ENCODE measurements at places on chromosomes 5 and 9. TPM values are rescaled to one million over a fixed set of nuclear protein-coding genes. Genes with fewer than 3 reads are reported as not detected.
A peak's percentile ranks its signal among the peaks of the same experiment; 100 is the strongest.

DNA sequence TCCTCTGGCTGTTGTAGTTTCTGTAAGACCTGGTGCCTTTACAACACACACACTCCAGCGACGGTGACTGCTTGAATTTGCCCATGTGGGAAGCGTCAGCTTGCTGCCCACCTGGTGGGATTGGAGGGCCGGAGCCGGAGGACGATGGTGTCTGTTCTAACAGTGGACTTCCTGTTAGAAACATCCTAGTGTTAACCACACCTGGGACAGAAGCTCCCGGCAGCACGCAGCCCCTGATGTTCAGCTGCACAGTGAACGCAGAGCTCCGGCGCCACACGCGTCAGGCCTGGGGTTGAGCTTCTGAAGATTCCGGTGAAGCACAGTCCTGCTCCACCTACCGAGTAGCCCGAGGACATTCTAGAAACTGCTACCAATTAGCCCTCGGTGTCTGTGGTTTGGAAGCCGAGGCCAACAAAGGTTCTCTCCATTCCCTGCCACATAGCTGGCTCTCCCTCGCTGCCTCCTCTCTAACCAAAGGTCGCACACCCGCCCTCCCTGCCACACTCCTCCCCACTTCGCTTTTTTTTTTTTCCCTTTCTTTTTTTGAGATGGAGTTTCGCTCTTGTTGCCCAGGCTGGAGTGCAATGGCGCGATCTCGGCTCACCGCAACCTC lies 14.4 kb downstream of the PMPCA start:
- H3K27me3 ChIP-seq = no peaks in the 10 kb centered on the region
- peaks cover 77% of the 10 kb centered on the region for H3K36me3 ChIP-seq
- H3K4me3 ChIP-seq = no peak overlapping the region
- H3K4me1 ChIP-seq = no peaks in the 10 kb centered on the region
- no peak overlapping the region for H3K27ac ChIP-seq

- no peak overlapping the region for H3K27ac ChIP-seq
- no peaks in the 10 kb centered on the region for H3K4me1 ChIP-seq
- H3K4me3 ChIP-seq = no peak overlapping the region
- peaks cover 83% of the 10 kb centered on the region for H3K36me3 ChIP-seq
Observed at GRCh38 chr5:179880066-179880650, 21.5 kb upstream of the MRNIP start.

- no peak overlapping the region for H3K4me3 ChIP-seq
- no peak for DNase-seq
- H3K4me1 ChIP-seq = peaks cover 41% of the 10 kb centered on the region
- peak overlapping the region; percentile 33 for H3K27ac ChIP-seq
Observed at GRCh38 chr9:72589667-72590521, 68.5 kb downstream of the TMC1 start.

DNA sequence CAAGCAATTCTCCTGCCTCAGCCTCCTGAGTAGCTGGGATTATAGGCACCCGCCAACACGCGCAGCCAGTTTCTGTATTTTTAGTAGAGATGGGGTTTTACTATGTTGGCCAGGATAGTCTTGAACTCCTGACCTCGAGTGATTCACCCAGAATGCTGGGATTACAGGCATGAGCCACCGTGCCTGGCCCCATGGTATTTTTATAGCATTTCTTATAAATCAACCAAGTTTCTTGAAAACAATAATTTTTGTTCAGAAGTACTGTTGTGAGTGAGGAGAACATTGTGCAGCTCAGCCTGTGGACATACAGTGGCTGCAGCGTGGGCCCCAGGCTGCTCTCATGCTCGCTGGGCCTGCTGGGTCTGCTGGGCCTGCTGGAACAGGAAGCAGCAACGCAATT lies 45.3 kb downstream of the MAP1B start:
- no peak overlapping the region for H3K4me3 ChIP-seq
- no peak for DNase-seq
- H3K36me3 ChIP-seq = peaks cover 9% of the 10 kb centered on the region
- no peaks in the 10 kb centered on the region for H3K27me3 ChIP-seq

GRCh38 chr9:87181670-87182069 lies 234.4 kb upstream of the GAS1 start:
- H3K27me3 ChIP-seq = no peaks in the 10 kb centered on the region
- no peaks in the 10 kb centered on the region for H3K36me3 ChIP-seq
- H3K4me1 ChIP-seq = peaks cover 13% of the 10 kb centered on the region
- no peak overlapping the region for H3K4me3 ChIP-seq
- no peak for DNase-seq

DNA sequence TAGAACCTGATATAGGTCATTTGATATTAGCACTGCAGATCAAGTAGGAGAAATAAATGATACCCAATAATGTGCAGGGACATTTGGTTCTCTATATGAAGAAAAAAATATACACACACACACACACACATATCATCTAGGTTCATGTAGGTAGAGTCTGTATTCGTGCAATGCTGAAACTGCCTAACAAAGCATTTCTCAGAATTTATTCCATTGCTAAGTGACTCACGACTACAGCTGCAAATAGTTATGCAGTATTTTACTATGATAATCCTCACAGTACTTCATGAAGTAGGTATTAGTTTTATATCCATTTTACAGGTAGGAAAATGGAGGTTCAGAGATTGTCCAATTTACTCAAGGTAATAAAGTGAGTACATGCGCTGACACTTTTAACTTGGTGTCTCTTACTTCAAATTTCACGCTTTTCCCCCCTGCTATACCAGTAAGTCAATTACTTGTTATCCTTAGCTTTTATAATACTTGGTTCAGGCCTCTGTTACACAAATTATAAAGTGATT lies 2.4 kb downstream of the GIN1 start:
- peaks cover 35% of the 10 kb centered on the region for H3K4me1 ChIP-seq
- H3K27me3 ChIP-seq = no peaks in the 10 kb centered on the region
- no peak overlapping the region for H3K27ac ChIP-seq
- DNase-seq = no peak
- H3K36me3 ChIP-seq = no peaks in the 10 kb centered on the region
- H3K4me3 ChIP-seq = no peak overlapping the region

- no peak for DNase-seq
- H3K4me1 ChIP-seq = no peaks in the 10 kb centered on the region
- no peak overlapping the region for H3K4me3 ChIP-seq
Observed at GRCh38 chr9:114900942-114901802, 29.2 kb downstream of the TNFSF8 start.

DNA sequence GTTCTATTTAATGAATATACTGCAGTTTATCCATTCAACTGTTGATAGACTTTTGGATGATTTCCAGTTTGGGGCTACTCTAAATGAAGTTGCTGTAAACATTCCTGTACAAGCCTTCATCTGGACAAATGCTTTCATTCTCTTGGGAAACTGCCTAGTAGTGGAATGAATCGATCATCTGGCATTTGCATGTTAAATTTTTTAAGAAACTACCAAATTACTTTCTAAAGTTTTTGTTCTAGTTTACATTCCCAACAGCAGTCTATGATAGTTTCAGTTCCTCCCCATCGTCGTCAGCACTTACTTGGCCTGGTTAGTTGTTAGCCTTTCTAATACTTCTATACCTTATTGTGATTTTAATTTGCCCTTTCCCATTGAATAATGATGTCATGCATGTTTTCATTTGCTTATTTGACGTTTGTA lies 306.3 kb downstream of the FER start:
- peaks cover 10% of the 10 kb centered on the region for H3K36me3 ChIP-seq
- peak overlapping the region; percentile 3 for H3K27ac ChIP-seq
- no peaks in the 10 kb centered on the region for H3K27me3 ChIP-seq
- H3K4me3 ChIP-seq = peak overlapping the region; percentile 8

- no peaks in the 10 kb centered on the region for H3K27me3 ChIP-seq
- H3K36me3 ChIP-seq = no peaks in the 10 kb centered on the region
- no peak overlapping the region for H3K27ac ChIP-seq
- no peak overlapping the region for H3K4me3 ChIP-seq
- no peaks in the 10 kb centered on the region for H3K4me1 ChIP-seq
Observed at GRCh38 chr5:169503886-169504285, 79.7 kb upstream of the SPDL1 start.

DNA sequence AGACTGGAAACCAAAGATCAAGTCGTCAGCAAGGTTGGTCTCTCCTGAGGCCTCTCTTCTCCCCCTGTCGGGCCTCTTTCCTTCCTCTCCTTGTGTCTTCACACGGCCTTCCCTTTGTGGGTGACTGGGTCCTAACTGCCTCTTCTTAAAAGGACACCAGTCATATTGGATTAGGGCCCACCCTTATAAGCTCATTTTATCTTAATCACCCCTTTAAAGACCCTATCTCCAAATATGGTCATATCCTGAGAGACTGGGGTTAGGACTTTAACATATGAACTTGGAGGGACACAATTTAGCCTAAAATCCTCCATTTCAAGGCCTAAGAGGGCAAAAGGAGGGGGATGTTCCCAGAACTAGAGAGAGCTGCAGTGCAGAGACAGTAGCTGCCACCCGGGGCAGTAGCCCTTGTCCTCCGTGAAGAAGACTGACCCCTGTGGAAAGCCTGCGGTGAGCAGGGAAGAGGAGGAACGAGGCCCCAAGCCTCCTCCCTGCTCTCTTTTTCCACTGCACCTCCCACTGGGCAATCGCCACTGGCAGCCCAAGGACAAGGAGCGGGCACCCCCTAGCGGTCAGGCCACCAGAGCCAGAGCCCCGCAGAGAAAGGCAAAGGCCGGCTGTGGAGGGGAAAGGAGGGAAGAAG lies 34.9 kb downstream of the CFAP90 start:
- H3K27ac ChIP-seq = no peak overlapping the region
- H3K27me3 ChIP-seq = no peaks in the 10 kb centered on the region
- peak; percentile 94 for DNase-seq
- no peak overlapping the region for H3K4me3 ChIP-seq
- H3K4me1 ChIP-seq = no peaks in the 10 kb centered on the region

- H3K4me3 ChIP-seq = no peak overlapping the region
- no peak for DNase-seq
- no peak overlapping the region for H3K27ac ChIP-seq
Observed at GRCh38 chr9:83633676-83634075, 10.7 kb downstream of the IDNK start.

GRCh38 chr5:17378346-17378997 lies 119.6 kb upstream of the TAF11L2 start:
- no peaks in the 10 kb centered on the region for H3K36me3 ChIP-seq
- H3K4me1 ChIP-seq = no peaks in the 10 kb centered on the region
- H3K27ac ChIP-seq = no peak overlapping the region
- H3K4me3 ChIP-seq = no peak overlapping the region

GRCh38 chr9:16823906-16824305 lies 46.6 kb downstream of the BNC2 start:
- no peaks in the 10 kb centered on the region for H3K27me3 ChIP-seq
- no peaks in the 10 kb centered on the region for H3K36me3 ChIP-seq
- no peak for DNase-seq
- peaks cover 63% of the 10 kb centered on the region for H3K4me1 ChIP-seq

DNA sequence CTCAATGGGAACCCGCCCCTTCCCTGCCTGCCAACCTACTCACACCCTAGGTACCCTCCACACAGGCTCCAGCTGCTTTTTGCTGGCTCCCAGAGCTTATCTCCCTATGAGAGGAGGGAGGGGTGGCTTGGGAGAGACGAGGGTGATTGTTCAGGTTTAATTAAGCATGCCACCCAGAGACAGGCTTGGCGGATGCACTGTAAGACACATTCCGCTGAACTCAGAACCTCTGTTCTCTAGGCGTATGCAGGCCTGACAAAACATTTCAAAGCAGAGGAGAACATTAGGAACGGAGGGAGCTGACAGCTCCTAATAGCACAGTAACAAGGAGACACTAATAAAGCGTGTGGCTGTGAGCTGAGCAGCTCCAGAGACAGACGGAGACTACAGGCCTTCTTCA lies 80.1 kb downstream of the TRIM32 start:
- H3K36me3 ChIP-seq = no peaks in the 10 kb centered on the region
- H3K27ac ChIP-seq = no peak overlapping the region
- no peaks in the 10 kb centered on the region for H3K27me3 ChIP-seq
- H3K4me1 ChIP-seq = no peaks in the 10 kb centered on the region
- no peak overlapping the region for H3K4me3 ChIP-seq
- DNase-seq = no peak

GRCh38 chr5:97525780-97526179 lies 342.7 kb upstream of the RIOK2 start:
- H3K4me1 ChIP-seq = no peaks in the 10 kb centered on the region
- no peaks in the 10 kb centered on the region for H3K36me3 ChIP-seq
- no peaks in the 10 kb centered on the region for H3K27me3 ChIP-seq
- no peak overlapping the region for H3K27ac ChIP-seq
- no peak overlapping the region for H3K4me3 ChIP-seq
- DNase-seq = no peak

DNA sequence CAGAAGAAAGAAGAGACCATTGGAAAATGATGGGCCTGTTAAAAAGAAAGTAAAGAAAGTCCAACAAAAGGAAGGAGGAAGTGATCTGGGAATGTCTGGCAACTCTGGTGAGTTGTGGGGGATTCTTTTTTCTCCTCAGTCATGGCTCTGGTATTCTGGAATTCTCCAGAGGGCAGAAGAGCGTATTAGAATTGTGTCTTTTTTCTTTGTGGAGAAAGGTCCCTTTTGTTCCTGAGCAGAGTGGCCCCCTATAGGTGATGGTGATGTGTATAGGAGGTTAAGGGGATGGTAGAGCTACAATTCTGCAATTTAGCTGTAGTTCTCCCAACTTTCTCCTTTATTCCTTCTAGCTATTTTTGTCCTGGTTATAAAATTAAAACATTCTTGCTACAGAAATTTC lies 1.6 kb upstream of the DHFR start:
- H3K36me3 ChIP-seq = peaks cover 13% of the 10 kb centered on the region
- no peak overlapping the region for H3K27ac ChIP-seq
- H3K4me3 ChIP-seq = no peak overlapping the region
- no peaks in the 10 kb centered on the region for H3K27me3 ChIP-seq

GRCh38 chr5:171418316-171418981 lies 998 bp upstream of the FGF18 start:
- H3K4me3 ChIP-seq = peak overlapping the region; percentile 62
- peaks cover 27% of the 10 kb centered on the region for H3K4me1 ChIP-seq
- H3K36me3 ChIP-seq = no peaks in the 10 kb centered on the region
- no peak overlapping the region for H3K27ac ChIP-seq
- H3K27me3 ChIP-seq = peaks cover 31% of the 10 kb centered on the region

Gene LVRN
- total RNA-seq = 2.1 TPM

Gene MELK
- total RNA-seq = 0.66 TPM

Gene GNA14
- 9.4 TPM for total RNA-seq

Gene LOX
- 15.0 TPM for total RNA-seq

Gene RELL2
- total RNA-seq = 5.1 TPM

Gene MRPS2
- 40.2 TPM for total RNA-seq

Gene PCSK5
- 37.4 TPM for total RNA-seq

Gene TPPP
- total RNA-seq = 28.7 TPM

Gene KIF4B
- total RNA-seq = under 0.01 TPM

All from esophagus muscularis mucosa (tissue), 4 donors.